Esophagus muscularis mucosa (tissue), 4 donors: ENCODE measurements at places on chromosomes 2 and 18. TPM values are rescaled to one million over a fixed set of nuclear protein-coding genes. Genes with fewer than 3 reads are reported as not detected.

The TSHZ1 gene
- total RNA-seq, result 37.3 TPM

The CHRND gene
- total RNA-seq, result not detected

The ELOA2 gene
- not detected for total RNA-seq

The FBXO36 gene
- 2.8 TPM for total RNA-seq

The TANK gene
- 57.0 TPM for total RNA-seq

The SIGLEC15 gene
- 0.17 TPM for total RNA-seq

- DNase-seq, result no peak
- H3K4me1 ChIP-seq, result peaks cover 37% of the 10 kb centered on the region
- no peak overlapping the region for H3K27ac ChIP-seq
- H3K27me3 ChIP-seq, result no peaks in the 10 kb centered on the region
Measured at GRCh38 chr2:239760596-239760995, 264.5 kb downstream of the NDUFA10 start.

GRCh38 chr2:65261676-65262075, 34.0 kb downstream of the ACTR2 start:
- H3K27ac ChIP-seq, result no peak overlapping the region
- H3K4me1 ChIP-seq, result peaks cover 3% of the 10 kb centered on the region
- H3K4me3 ChIP-seq, result no peak overlapping the region
- no peak for DNase-seq
- H3K36me3 ChIP-seq, result peaks cover 78% of the 10 kb centered on the region

DNA sequence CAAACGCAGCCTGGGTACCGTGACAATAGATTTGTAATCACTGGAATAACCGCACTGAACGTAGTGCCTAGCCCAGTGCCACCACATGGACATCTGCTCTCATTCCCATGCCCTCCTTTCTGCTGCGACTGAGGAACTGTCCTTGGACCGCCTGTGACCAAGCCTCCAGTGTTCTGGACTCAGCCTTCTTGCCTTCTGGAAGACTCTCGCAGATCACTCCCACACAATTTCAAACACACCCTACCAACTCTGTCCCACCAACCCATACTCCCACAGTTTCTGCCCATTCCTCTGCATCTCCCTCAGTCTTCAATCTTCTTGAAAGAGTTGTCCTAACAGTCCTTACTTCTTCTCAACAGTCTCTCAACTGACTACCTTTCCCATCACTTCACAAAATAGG, 2.1 kb downstream of the RNF149 start:
- no peaks in the 10 kb centered on the region for H3K36me3 ChIP-seq
- no peaks in the 10 kb centered on the region for H3K27me3 ChIP-seq
- H3K4me3 ChIP-seq, result peak overlapping the region; percentile 90
- H3K4me1 ChIP-seq, result peaks cover 60% of the 10 kb centered on the region
- DNase-seq, result no peak
- peak overlapping the region; percentile 90 for H3K27ac ChIP-seq

GRCh38 chr2:85405201-85406059, 4.7 kb downstream of the CAPG start:
- DNase-seq, result no peak
- no peaks in the 10 kb centered on the region for H3K27me3 ChIP-seq
- no peak overlapping the region for H3K27ac ChIP-seq
- H3K4me3 ChIP-seq, result no peak overlapping the region
- no peaks in the 10 kb centered on the region for H3K36me3 ChIP-seq

DNA sequence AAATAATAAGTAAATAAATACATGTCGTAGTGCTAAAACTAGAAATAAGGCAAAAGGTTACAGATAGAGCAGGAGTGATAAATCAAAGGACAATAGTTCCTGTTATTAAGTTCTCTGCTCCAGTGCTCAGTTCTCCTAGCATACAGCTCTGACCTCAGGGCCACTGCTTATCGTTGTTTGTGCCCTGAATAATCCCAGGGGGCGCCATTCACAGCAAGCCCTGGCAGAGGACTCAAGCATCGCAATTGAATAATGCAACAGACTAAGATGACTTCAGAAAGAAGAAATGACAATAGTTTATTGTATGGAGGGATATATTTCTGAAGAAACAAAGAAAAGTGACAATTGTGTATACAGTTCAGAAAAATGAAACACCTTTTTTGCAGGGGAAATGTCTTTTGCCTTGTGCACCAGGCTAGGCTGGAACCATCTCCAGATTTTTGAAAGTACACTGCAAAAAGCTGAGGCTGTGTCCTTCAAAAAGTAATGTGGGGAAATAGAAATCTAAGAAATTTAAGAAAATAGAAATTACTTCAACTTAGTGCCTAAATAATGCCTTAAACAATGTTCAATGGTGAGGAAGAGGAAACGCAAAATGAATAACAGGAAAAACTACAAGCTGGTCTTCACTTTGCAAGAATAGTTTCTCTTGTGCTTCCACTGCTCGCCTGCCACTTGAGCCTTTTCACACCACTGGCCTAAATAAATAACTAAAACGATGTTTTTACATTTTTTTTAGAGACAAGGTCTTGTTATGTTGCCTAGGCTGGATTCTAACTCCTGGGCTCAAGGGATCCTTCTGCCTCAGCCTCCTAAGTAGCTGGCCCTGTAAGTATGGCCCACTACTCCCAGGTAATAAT, 19.0 kb upstream of the CCNYL1 start:
- no peaks in the 10 kb centered on the region for H3K36me3 ChIP-seq
- no peaks in the 10 kb centered on the region for H3K27me3 ChIP-seq
- DNase-seq, result no peak
- H3K27ac ChIP-seq, result no peak overlapping the region

DNA sequence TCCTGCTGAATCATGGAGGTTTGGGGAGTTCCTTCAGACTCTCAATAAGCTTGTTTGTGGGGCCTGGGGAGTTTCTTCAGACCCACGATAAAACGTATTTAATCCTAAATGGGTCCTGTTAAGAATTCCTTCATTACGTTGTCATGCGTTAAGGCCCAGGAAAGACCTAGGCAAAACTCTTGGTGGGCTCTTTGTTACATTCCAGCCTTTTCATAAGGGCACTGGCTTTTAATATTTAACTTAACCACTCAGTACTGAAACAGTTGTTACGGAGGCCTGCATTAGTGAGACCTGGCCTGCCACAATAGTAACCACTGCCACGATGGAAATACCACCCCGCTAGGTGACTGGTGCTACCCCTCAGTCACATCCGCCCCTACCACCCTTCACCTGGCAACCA, 17.5 kb upstream of the BIN1 start:
- H3K36me3 ChIP-seq, result no peaks in the 10 kb centered on the region
- no peaks in the 10 kb centered on the region for H3K4me1 ChIP-seq
- H3K27me3 ChIP-seq, result no peaks in the 10 kb centered on the region
- DNase-seq, result no peak
- no peak overlapping the region for H3K27ac ChIP-seq
- no peak overlapping the region for H3K4me3 ChIP-seq
